Karpas-422 (cell line): ENCODE measurements at places on chromosomes 16 and 17. TPM values are rescaled to one million over a fixed set of nuclear protein-coding genes. Genes with fewer than 3 reads are reported as not detected.

The KRT9 gene
- not detected in 2 replicates for total RNA-seq

- peaks cover 42% of the 10 kb centered on the region for H3K36me3 ChIP-seq
- no peak overlapping the region for H3K27ac ChIP-seq
- no peak for DNase-seq
- no peaks in the 10 kb centered on the region for H3K27me3 ChIP-seq
Observed at GRCh38 chr16:84614073-84614459, 3.8 kb downstream of the COTL1 start.

GRCh38 chr17:1617620-1618174 lies 10.9 kb downstream of the SLC43A2 start:
- no peak overlapping the region for H3K4me3 ChIP-seq
- no peak overlapping the region for H3K27ac ChIP-seq

- H3K27ac ChIP-seq: no peak overlapping the region
- H3K4me3 ChIP-seq: no peak overlapping the region
- DNase-seq: no peak
- H3K27me3 ChIP-seq: no peaks in the 10 kb centered on the region
Observed at GRCh38 chr16:12588510-12588909, 215.2 kb downstream of the CPPED1 start.

The GPRC5B gene
- total RNA-seq: not detected in 2 replicates

DNA sequence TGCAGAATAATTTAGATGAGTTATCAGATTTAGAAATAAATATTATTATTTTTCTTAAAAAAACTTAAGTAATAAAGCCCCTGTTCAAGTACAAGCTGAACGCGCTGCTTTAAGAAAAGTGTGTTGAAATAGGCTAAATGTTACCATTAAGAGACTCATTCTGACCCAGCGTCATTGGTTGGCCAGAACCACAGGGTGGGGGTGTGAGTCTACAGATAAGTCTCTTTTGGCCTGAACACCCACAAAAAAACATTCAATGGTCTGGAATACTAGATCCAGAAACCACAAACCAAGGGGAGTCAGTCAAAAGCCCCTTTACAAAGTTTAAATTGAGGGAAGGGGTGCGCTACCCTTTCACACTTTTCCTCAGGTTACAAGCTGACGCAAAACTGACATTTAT lies 776.1 kb downstream of the KCNJ2 start:
- H3K4me3 ChIP-seq: no peak overlapping the region
- no peaks in the 10 kb centered on the region for H3K36me3 ChIP-seq
- H3K27ac ChIP-seq: no peak overlapping the region
- no peaks in the 10 kb centered on the region for H3K4me1 ChIP-seq
- no peaks in the 10 kb centered on the region for H3K27me3 ChIP-seq

DNA sequence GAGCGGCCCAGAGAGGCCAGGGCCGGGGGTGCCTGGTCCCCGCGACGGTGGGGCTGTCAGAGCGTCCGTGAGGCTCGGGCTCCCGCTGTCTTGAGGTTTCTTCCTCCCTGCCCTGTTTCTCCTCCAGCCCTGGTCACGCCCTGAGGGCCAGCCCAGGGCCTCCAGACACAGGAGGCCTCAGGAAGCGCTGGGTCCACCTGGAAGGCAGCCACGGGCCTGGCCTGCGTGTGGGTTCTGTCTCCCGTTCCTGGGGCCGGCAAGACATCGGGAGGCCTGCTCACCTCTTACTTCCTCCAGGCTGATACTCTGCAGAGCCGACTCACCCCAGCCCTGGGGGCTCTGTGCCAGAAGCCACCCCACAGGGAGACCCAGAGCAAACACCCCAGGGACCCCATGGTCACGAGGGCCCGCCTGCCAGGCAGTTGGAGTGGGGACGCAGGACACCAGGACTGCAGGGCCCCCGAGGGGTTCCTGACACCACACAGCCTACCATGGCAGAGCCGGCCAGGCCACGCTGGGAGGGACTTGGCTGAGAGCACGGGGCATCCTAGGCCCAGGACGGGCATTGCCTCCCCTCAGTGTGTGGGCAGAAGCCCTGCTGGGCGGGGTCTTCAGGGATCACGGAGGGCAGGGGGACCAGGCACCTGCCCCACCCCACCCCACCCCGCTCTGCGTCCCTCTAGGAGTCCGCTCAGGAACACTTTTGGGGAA lies 18.9 kb upstream of the CACNA1H start:
- H3K36me3 ChIP-seq: no peaks in the 10 kb centered on the region
- H3K4me3 ChIP-seq: no peak overlapping the region
- H3K27ac ChIP-seq: no peak overlapping the region
- no peaks in the 10 kb centered on the region for H3K4me1 ChIP-seq
- no peaks in the 10 kb centered on the region for H3K27me3 ChIP-seq

The DPEP1 gene
- 0.87 and 1.7 TPM in 2 replicates for total RNA-seq

The CDK5R1 gene
- total RNA-seq: 0.26 and 0.51 TPM in 2 replicates
